ENCODE measurements at places on chromosomes 7 and 10. TPM values are rescaled to one million over a fixed set of nuclear protein-coding genes. Genes with fewer than 3 reads are reported as not detected.

Gene SLC26A4
- 0.25 TPM for total RNA-seq

Gene MYOZ1
- total RNA-seq, result 0.55 TPM

Gene PON1
- not detected for total RNA-seq

Gene CRTAC1
- total RNA-seq, result 3.2 TPM

Gene CFAP69
- total RNA-seq, result 1.9 TPM

Gene RAMP3
- total RNA-seq, result not detected

Gene CACNB2
- 0.21 TPM for total RNA-seq

Gene PDGFA
- total RNA-seq, result 92.4 TPM

Gene STK31
- total RNA-seq, result 0.89 TPM

Gene C10orf53
- not detected for total RNA-seq

Gene GRM3
- total RNA-seq, result not detected

Gene MORN4
- total RNA-seq, result 11.2 TPM

Gene AGMO
- total RNA-seq, result 0.04 TPM

Gene ZPBP
- total RNA-seq, result 0.13 TPM

Gene PRKG1
- 2.6 TPM for total RNA-seq

Gene NXPH1
- not detected for total RNA-seq

Gene ARHGAP19
- total RNA-seq, result 5.4 TPM

Gene BMPER
- 0.14 TPM for total RNA-seq

Gene HOXA10
- 29.1 TPM for total RNA-seq

Gene WIPF3
- total RNA-seq, result 0.68 TPM

Gene MRLN
- total RNA-seq, result not detected

Measured in kidney epithelial cell (primary cell).